ENCODE measurements at places on chromosomes 5 and 9.

DNA sequence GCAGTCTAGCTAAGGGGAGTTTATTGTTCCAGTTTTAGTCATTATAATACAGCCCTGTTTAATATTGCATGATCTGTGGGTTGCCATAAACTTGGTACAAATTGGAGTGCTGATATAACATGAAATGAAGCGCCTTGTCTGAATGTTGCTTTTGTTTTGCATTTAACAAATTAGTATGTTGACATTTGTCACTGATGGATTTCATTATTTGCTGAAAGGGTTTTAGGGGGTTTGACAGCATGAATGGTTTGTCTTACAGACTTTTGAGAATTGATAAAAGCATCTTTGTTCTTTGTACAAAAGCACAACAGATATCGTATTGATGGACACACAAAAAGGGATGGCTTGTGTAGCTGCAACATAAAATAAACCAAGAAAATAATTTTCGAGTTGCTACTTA lies 178.3 kb downstream of the AOPEP start:
- no peaks in the 10 kb centered on the region for H3K27me3 ChIP-seq
- H3K27ac ChIP-seq = no peak overlapping the region
- H3K4me3 ChIP-seq = no peak overlapping the region

DNA sequence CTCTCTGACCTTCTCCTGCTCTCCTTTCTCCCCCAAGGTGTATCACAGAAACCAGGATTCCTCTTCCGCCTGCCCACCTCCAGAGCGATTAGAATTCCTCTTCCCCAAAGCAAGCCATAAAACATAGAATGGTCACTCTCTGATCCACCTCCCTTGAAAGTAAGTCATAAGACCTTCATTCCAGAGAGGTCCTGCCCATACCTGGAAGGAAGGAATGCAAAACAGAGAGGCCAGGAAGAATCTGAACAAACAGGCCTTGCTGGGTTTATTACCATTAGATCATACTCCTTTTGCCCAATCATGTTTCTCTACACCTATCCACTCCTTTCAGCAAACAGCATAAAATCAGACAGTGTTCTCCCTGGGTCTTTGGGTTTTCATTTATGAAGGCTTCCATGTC lies 21.0 kb downstream of the CDKL3 start:
- no peak overlapping the region for H3K4me3 ChIP-seq
- no peaks in the 10 kb centered on the region for H3K27me3 ChIP-seq
- no peaks in the 10 kb centered on the region for H3K4me1 ChIP-seq

DNA sequence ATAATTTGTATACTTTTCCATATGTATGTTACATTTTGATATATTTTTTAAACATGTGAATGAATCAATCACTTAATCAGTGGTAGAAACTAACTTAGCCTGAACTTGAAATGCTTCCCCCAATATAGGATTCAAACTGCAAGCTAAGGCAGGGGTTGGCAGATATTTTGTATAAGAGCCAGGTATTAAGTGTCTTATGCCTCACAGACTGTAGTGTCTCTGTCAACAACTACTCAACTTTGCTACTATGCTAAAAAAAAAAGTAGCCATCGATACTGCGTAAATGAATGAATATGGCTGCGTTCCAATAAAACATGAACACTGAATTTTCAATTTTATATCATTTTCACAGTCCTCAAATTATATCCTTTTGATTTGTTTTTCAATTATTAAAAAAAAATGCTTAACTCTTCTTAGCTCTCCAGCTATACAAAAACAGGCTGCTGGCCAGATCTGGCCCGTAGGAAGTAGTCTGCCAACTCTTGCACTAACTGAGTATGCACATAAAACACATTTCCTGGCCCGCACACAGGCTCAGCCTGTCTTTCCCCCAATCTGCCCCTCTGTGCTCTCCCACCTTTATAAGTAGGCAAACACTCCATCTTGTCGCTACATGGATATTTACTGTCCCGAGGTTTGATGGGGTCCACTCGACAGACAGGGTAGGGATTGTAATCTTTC lies 91.8 kb downstream of the SAXO1 start:
- H3K27me3 ChIP-seq = no peaks in the 10 kb centered on the region
- no peaks in the 10 kb centered on the region for H3K36me3 ChIP-seq
- no peaks in the 10 kb centered on the region for H3K4me1 ChIP-seq
- H3K27ac ChIP-seq = no peak overlapping the region
- no peak for DNase-seq

- H3K27me3 ChIP-seq = no peaks in the 10 kb centered on the region
- no peak for DNase-seq
- no peaks in the 10 kb centered on the region for H3K4me1 ChIP-seq
- no peak overlapping the region for H3K4me3 ChIP-seq
- H3K36me3 ChIP-seq = no peaks in the 10 kb centered on the region
Observed at GRCh38 chr5:105639068-105639467, 2031.7 kb downstream of the EFNA5 start.

DNA sequence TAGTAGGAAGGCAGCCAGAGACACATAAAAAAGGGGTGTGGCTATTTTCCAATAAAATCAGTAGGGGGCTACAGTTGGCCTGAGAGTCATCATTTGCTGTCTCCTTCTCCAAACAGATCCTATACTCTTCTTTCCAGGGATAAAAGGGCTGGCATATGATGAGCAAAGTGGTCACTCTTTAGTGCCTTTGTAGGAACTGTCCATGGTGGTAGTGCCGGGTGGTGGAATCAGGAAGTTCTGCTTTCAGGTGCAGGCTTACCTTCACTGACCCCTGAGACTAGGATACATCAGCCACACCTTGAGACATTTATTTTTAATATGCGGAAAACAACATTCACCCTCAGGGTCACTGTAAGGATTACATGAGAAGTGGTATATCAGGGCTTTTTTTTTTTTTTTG lies 80.8 kb downstream of the ASTN2 start:
- no peaks in the 10 kb centered on the region for H3K36me3 ChIP-seq
- H3K27ac ChIP-seq = no peak overlapping the region
- DNase-seq = no peak
- no peaks in the 10 kb centered on the region for H3K27me3 ChIP-seq

All from esophagus squamous epithelium (tissue), 5 donors.